ENCODE measurements at places on chromosomes 13 and 19.

DNA sequence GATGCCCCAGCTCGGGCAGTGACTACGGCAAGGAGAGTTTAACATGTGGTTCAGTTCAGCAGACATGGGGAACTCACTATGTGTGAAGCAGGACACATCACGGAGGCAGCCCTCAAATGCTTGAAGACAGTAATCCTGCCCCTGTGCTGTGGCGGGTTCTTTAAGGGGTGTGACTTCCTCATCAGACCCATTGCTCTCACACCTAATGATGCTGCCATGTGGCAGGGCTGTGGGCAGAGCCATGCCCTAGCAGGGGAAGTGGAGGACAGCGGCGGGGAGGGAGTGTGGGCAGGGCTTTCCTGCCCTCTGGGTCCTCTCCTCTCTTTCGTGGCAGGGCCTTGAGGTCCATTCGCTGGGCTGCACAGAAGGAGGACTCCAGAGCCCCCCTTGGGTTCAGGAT lies 131.1 kb upstream of the GJB6 start:
- DNase-seq = no peak

DNA sequence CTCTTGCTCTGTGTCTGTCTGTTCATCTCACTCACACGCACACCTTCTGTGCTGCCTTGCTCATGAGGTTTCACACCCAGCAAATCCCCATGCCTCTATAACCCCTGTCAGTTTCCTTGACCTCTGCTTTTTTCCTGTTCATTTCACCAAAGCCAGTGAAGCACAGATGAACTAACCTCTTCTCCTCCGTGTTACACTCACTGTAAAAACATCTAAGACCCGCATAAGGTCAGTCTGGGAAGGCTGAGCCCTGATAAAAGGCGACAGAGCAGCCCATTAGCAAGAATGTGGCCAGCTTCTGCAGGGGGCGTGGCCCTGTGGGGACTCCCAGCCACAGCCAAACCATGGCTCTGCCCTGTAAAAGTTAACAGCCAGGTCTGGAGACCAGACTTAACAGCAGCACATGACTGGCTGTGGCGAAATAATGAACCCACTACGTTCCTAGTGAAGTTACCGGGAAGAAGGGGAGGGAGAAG lies 42.8 kb upstream of the NPAS1 start:
- DNase-seq = no peak

DNA sequence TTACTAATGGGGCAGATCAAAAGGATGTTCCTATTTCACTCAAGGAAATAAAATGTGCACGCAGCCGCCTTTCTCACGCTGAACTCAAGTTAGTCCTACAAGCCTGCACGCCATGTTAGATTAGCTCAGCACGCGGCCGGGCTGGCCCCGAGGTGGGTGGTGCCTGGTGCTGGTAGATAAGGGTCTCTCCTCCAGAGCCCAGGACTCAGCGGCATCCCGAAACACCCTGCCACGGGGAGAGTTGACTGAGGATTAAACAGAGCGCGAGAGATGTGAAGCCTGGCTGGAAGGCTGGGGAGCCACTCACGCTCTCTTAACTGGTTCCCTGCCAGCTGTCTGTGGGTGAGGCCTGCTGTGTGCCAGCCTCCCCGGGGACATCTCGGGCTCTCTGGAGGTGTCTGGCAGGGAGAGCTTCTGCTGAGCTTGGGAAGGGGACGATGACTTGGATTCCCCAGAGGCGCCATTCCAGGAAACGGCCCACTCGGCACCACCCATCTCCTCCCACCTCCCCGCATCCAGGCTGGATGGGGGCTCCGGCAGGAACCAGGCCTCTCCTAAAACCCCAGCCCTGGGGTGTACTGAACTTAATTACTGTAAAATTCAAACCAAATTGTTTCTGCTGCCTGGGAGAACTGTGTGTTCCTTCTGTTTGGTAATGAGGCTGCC lies 122.2 kb downstream of the KDM4B start:
- no peak for DNase-seq

DNA sequence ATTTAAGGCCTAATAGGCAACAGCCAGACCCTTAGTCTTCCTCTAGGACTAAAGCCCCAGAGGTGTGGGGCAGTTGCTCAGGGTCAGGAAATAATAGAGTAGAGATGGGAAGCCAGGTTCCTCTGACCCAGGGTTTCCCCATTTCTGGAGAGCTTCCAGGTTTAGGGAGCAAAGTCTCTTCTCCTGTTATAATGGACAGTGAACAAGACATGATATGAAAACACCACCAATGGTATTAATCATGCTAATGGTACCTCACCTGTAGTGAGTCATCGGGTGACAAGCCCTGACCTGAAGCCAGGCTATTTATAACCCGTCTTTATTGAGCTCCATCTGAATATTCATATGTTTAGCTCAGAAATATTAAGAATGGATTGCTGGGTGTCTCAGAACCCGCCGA lies 24.6 kb downstream of the BICRA start:
- no peak for DNase-seq

- DNase-seq = no peak
These were observed 1476.5 kb upstream of the PRR20A start for GRCh38 chr13:55664178-55664577.

DNA sequence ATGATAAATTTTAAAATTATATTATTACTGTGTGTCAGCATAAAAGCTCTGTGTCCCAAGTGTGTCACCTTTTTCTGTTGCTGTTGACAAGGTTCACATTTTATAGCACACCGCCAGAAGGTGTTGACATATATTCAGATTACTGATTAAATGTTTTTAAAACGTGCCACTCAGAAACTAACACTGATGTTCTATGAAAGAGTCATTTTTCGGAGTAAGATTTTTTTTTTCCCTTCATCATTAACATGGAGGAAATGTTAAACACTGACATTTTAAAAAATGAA lies 197.5 kb downstream of the TM9SF2 start:
- DNase-seq = no peak

DNA sequence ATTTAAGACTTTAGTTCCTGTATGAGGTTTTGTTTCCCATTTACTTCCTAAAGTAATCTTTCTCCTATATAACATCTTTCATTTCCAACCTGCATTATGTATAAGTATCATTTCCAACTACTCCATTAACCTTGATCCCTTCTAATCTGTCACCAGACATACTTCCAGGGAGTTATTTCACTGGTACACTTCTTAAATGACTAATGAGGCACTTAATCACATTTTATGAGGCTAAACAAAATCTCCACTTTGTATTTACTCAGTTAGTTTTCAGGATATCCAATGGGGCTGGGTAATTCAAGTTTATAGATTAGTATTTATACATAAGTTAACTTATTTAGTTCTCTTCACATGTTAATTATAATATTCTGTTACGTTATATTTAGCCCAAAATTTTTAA lies 634.7 kb downstream of the PCDH17 start:
- DNase-seq = no peak

- DNase-seq = no peak
These were observed 507 bp downstream of the MARCHF2 start for GRCh38 chr19:8413629-8413995.

- no peak for DNase-seq
These were observed 4.4 kb downstream of the RNF225 start for GRCh38 chr19:58399903-58400302.

DNA sequence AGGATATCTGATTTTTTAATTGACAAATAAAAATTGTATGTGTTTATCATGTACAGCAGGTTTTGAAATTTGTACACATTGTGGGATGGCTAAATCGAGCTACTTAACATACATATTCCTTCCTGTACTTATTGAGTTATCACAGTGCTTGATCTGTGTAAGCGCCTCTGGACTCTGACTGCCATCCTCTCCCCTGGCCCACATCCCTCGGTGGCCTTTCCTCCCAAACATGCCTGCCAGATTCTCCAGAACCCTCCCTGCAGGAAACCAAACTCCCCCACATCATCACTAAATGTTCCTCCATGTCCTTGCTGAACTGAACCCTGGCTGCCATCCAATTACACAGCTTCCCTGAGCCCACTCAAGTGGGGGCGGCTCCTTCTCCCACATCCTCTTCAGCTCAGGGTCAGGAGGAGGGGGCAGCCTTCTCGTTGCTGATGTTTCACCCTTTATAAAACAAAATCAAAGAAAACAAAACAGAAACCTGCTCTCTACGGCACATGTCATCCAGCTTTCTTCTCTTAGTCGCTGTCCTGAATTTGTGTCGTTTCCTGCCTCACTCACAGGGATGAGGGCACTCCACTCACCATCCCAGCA lies 97.1 kb upstream of the SPATA13 start:
- no peak for DNase-seq

- no peak for DNase-seq
These were observed 7.0 kb downstream of the SBNO2 start for GRCh38 chr19:1166872-1167573.

- DNase-seq = no peak
These were observed 11.6 kb downstream of the DIAPH3 start for GRCh38 chr13:60152114-60152513.

GRCh38 chr19:15683411-15683810 lies 10.5 kb downstream of the CYP4F12 start:
- DNase-seq = no peak

DNA sequence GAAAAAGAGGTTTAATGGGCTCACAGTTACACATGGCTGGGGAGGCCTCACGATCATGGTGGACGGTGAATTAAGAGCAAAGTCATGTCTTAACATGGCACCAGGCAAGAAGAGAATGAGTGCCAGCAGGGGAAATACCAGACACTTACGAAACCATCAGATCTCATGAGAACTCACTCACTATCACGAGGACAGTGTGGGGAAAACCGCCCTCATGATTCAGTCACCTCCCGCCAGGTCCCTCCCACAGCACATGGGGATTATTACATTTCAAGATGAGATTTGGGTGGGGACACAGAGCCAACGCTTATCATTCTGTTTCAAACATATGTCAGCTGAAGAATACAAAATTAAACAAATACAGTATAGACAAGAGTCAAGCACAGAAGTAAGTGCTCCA lies 165.1 kb downstream of the PCCA start:
- no peak for DNase-seq

- DNase-seq = peak; percentile 60
These were observed at the start of gene PLPPR2 for GRCh38 chr19:11355160-11356073. PLPPR2 (plus strand) TSS chr19:11355432; CDS start chr19:11357674, 2,242 bp downstream.

DNA sequence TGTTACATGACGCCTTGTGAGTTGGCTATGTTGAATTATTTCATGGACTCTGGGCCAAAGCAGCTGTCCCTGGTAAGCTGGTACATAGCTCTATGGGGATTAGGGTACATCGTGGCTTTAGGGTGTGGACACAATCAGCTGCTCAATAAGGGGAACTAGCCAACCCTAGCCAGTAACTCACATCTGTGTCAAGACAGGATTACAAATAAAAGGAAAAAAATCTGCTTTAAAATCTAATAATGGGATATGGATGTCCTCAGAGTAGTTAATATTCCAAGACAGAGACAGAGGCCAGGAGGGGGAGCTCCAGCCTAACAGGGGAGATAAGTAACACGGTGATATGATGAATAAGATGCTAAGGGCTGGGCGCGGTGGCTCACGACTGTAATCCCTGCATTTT lies 21.1 kb upstream of the ZNF766 start:
- peak; percentile 23 for DNase-seq

DNA sequence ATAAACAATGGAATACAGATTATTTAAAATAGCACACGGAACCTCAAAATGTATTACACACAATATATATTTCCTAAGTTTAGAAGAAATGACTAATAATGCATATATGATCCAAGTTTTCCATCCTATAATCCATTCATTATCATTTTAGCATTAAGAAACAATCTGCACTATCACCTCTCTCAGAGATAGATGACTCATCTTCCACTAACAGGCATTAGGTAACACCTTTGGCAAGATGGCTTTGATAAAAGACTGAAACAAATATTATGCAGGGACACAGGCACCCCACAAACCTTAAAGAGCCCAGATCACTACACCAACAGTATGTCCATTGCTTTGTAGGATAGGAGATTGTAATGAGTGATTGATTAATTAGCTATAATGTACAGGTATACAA lies 4.1 kb downstream of the ENOX1 start:
- DNase-seq = no peak

DNA sequence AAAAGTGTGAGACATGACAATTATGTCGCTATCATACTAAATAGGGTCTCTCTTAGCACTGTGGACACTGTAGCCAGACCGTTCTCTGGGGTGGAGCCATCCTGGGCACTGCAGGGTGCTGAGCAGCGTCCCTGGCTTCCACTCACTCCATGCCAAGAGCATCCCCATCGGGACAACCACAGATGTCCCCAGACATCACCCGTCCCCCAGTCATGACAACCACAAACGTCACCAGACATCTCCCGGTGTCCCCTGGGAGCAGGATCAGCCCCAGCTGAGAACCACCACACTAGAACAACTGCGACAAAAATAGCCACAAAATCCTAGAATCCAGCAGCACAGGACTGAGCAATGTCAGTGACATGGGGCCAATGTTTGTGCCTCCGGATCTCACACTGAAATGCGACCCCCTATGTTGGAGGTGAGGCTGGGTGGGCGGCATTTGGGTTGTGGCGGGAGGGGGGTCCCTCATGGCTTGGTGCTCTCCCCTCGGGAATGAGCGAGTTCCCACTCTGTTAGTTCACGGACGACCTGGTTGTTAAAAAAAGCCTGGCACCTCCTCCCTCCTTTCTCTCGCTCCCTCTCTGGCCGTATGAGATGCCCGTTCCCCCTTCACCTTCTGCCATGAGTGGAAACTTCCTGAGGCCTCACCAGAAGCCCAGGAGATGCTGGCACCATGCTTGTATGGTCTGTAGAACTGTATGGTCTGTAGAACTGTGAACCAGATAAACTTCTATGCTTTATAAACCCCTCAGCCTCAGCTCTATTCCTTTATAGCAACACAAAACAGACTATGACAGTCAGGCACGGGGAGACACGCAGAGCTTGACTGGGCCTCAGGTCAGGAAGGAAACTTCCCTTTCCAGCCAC lies 93.9 kb downstream of the GADD45B start:
- DNase-seq = no peak

GRCh38 chr19:58558623-58559274 lies 338 bp upstream of the UBE2M start:
- peak; percentile 98 for DNase-seq

DNA sequence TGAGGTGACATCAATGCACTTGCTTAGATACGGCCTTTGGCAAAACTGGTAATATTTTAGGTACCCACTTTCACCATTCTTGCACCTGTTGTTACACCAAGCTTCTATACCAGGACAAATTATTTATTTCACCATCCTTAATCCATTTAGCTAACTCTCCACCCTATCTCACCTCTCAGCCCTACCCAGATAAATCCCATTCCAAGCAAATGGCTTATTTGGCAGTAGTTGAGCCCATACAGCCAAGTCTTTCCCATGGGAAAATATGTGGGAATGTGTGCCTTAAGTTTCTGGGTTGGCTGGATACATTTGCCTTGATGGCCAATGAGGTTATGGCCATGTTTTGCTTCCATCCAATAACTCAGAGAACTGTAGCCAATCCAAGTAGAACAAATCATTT lies 551.9 kb downstream of the GPC6 start:
- DNase-seq = no peak
